ENCODE measurements at places on chromosomes 5 and 9. TPM values are rescaled to one million over a fixed set of nuclear protein-coding genes. Genes with fewer than 3 reads are reported as not detected.

The PCDHA4 gene
- 0.07 TPM for total RNA-seq

The DMRT3 gene
- not detected for total RNA-seq

The ACOT12 gene
- total RNA-seq, result 1.4 TPM

The ECSCR gene
- total RNA-seq, result not detected

The PTPN3 gene
- 12.4 TPM for total RNA-seq

The PCDHB11 gene
- total RNA-seq, result not detected

The BTNL3 gene
- 0.14 TPM for total RNA-seq

The MUSK gene
- total RNA-seq, result not detected

The MEF2C gene
- 1.5 TPM for total RNA-seq

The CEP72 gene
- 36.6 TPM for total RNA-seq

The TRIP13 gene
- total RNA-seq, result 42.5 TPM

The MEIKIN gene
- total RNA-seq, result not detected

The LCN1 gene
- total RNA-seq, result not detected

The APBA1 gene
- 0.34 TPM for total RNA-seq

The NIM1K gene
- total RNA-seq, result not detected

The SLCO4C1 gene
- 1.3 TPM for total RNA-seq

The GAPT gene
- not detected for total RNA-seq

The NACC2 gene
- total RNA-seq, result 20.3 TPM

The ZBTB26 gene
- 8.7 TPM for total RNA-seq

The FOXD4 gene
- total RNA-seq, result 0.93 TPM

The RFX3 gene
- total RNA-seq, result 4.5 TPM

The TMEM215 gene
- not detected for total RNA-seq

The GRIA1 gene
- not detected for total RNA-seq

The PCDHGC4 gene
- total RNA-seq, result 0.39 TPM

The KIF4B gene
- 0.14 TPM for total RNA-seq

The OLFM1 gene
- not detected for total RNA-seq

The CANX gene
- total RNA-seq, result 871 TPM

The KIF20A gene
- total RNA-seq, result 84.9 TPM

The CLK4 gene
- 26.5 TPM for total RNA-seq

The C5orf34 gene
- total RNA-seq, result 7.0 TPM

The LHFPL2 gene
- total RNA-seq, result 49.7 TPM

The FOXD4L4 gene
- 0.26 TPM for total RNA-seq

The MRPS27 gene
- 71.1 TPM for total RNA-seq

The INSL4 gene
- not detected for total RNA-seq

The CYSRT1 gene
- total RNA-seq, result 1.7 TPM

The CCL27 gene
- total RNA-seq, result not detected

The ANKDD1B gene
- total RNA-seq, result 0.88 TPM

The ZFYVE16 gene
- total RNA-seq, result 50.2 TPM

The SOHLH1 gene
- 44.9 TPM for total RNA-seq

The PCDH1 gene
- 1.5 TPM for total RNA-seq

The NUTM2G gene
- total RNA-seq, result not detected

The FBXL7 gene
- not detected for total RNA-seq

The PCDHGA2 gene
- 0.20 TPM for total RNA-seq

The NR5A1 gene
- not detected for total RNA-seq

The GPR150 gene
- total RNA-seq, result 0.21 TPM

The SPINK7 gene
- total RNA-seq, result not detected

The TJP2 gene
- 35.8 TPM for total RNA-seq

The GPR21 gene
- total RNA-seq, result 2.0 TPM

The WNK2 gene
- total RNA-seq, result 23.4 TPM
